ENCODE measurements at places on chromosomes 16 and 17.

GRCh38 chr17:38844261-38844757 is 9.2 kb downstream of the RPL23 start:
- no peak for DNase-seq

DNA sequence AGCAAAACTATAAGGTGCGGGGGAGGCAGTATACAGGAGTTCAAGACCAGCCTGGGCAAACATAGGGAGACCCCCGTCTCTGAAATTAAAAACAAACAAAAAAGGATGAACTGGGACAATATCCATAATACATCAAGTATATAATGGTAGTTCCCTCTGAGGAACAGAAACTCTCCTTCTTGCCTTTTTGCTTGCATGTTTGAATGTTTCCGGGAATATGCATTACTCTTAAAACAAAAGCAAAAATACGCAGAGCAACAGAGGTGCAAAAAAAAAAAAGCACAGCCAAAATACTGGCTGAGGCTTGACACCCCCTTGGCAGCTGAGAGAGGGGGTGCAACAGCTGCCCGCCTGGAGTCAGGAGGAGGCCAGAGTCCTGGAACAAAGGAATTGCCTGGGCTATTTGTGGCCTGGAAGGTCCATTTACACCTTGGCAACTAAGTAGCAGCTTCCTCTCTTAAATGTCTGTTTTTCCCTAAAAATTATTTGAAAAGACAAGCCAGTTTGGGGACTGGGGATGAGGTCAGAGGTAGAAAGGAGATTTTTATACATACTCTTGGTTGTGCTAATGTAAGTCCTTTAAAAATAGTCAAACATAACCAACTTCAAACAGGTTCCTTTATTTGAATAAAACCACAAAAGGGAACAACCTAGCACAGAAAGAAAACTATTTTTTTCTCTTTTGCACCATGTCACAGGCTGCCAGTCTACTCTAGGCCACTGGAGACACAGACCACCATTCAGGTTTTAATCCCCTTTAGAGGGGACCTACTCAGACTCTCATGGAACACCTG is 19.5 kb downstream of the USP7 start:
- DNase-seq, result no peak

DNA sequence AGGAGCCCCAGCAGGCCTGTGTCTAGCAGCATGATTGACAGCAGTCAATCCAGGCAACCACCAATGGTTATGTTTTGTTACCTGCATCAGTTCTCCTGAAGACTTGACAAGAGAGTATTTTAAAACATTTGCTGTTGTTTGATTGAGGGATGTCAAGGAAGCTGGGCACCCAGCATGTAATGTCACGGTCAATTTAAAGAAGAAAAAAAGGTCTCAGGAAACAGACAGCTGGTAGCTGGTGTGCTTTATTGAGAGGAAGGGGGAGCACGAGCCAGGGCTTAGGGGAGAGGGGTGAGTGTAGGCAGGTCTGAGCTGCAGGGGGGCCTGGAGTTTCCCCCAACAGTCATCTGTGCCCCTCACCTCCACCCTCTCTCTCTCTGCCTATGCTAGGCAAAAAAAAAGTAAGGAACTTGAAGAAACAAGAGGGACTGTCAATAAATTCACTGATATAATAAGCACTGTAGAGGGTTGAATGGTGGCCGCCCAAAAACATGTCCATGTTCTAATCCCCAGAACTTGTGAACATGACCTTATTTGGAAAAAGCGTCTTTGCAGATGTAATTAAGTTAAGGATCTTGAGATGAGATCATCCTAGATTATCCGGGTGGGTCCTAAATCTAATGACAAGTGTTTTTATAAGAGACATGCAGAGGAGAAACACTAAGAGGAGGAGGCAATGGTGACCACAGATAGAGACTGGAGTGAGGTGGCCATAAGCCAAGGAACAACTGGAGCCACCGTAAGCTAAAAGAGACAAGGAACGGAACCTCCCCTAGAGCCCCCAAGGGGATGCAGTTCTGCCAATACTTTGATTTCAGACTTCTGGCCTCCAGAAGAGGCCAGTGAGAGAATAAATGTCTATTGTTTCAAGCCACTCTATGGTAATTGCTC is 14.5 kb downstream of the TSPOAP1 start:
- no peak for DNase-seq

DNA sequence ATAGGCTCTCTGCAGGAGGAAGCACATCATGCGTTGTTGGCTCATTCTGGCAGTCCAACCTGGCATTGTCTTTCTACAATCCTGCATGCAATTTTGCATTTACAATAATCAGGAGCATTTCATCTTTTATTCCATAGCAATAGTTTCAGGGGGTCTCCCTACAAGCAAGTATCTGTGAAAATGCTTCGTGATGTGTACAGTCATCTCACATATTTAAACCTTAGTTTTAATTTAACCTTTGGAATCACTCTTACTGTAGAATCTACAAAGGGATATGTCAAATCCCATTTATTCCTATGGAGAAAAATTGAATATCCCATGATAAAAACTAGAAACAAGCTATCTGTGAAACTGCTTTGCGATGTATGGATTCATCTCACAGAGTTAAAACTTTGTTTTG is 112.0 kb upstream of the WSB1 start:
- DNase-seq, result no peak

DNA sequence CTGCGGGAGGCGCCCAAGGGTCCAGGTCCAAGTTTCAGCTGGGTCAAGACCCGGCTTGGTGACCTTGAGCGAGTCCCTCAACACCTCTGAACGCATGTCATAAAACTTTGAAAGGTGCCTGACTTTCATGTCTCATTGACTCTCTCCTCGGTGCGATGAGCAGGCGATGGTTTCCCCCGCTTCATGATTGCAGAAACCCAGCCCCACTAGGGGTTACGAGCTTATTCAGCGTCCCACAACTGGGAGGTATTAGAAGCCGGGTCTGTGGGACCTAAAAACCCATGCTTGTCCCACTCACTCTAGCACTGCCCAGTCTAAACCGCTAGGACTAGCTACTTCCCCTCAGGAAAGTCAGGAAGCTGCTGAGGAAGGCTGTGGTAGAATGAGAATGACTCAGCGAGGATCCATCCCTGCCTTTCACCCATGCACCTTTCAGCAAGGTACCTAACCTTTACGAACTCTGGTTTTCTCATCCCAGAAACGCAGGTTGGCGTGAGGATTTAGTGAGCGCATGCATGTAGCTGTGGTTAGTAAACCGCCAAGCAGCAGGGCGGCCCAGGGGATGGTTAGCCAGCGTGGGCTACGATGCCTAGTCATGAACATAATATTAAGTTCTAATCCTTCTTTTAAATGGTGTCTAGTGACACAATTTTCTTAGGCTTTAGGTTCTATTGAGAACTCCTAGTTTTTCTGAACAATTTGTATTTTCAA is 26.2 kb upstream of the RFFL start:
- DNase-seq, result no peak

DNA sequence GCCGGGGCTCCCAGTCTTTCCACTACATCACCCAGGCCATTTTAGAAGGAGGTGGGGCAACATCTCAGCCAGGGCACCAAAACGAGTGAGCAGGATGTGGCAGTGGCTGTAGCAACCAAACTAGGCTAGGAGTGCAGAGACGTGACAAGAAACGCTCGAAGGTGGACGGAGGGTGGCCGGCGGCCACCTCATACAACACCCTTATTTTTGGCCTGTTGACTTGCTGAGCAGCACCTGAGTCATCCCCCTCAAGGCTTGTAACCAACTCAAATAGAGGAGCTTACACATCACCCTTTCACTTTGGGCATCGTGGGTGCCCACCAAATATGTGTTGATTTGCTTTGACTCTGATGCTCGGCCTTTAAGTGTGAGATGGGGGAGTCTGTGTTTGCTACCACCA is 23.7 kb upstream of the SOX9 start:
- DNase-seq, result no peak

DNA sequence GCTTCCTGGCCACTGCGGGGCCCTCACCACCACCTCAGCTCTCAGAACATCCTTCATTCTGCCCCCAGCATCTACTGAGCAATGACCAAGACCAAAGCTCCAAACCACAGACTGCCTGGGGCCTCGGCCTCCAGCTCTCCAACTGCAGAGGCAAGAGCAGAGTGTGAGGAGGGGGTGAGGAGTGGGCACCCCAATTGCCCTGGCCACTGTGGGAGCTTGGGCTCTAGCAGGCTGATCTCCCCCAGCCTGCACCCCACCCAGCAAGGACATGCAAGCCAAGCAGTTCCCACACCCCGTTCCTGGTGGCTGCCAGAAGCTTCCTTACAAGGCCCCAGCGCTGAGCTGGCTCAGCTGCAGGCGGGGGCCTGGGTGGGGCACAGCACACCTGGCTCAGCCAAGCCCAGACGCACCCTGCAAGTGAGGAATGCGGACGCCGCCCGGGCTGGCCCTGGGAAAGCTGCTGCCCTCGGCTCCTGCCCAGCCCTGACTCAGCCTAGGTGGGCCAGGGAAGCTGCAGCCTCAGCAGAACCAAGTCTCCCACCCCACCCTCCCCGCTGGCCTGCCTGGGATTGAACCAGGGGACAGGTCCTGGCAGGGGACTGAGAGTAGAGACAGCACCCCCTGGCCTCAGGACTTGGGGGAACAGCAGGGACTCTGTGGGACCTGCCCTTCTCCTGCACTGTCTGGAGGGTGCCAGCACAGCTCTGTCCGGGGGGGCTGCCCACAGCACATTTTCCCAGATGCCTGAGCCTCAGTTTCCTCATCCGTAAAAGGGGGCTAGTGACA is 29.7 kb upstream of the KRT17 start:
- DNase-seq, result no peak

- DNase-seq, result no peak
These were observed 1.2 kb upstream of the NFATC3 start for GRCh38 chr16:68083861-68084503.

DNA sequence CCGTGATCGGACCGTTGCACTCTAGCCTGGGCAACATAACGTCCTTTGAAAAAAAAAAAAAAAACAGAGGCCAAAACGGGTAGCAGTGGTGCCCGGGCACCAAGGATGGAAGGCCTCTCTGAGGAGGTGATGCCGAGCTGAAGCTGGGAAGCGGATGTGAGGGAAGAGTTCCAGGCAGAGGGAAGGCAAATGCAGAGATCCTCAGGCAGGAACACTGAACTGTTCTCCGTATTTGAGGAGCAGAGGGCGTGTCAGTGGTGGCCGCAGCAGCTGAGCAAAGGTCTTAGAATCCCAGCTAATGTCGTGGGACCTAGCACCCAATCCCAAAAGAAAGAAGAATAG is 656 bp upstream of the KCTD13 start:
- DNase-seq, result no peak

- DNase-seq, result peak; percentile 35
These were observed 1.4 kb upstream of the KANSL1 start for GRCh38 chr17:46194393-46195216.

GRCh38 chr16:68237243-68238028 is 1.5 kb upstream of the ESRP2 start:
- peak; percentile 83 for DNase-seq

- DNase-seq, result no peak
These were observed 23.7 kb downstream of the ZCCHC14 start for GRCh38 chr16:87469169-87469568.

DNA sequence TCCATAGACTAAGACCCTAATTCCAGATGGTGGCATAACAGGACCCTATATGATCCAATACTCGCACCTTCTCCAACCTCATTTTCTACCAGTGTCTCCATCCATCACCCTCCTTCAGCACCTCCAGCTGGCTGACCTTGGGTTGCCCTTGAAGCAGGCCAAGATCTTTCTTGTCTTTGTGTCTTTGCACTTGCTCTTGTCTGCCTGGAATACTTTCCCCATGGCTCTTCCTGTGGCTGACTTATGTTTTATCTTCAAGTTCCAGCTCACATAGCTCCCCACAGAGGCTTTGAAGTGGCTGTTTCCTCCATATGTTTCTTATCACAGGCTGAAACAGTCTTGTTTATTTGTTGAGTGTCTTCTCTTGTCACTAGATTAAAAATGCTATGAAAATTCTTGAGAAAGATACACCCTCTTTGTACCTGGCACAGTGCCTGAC is 29.6 kb upstream of the MMD start:
- DNase-seq, result no peak

DNA sequence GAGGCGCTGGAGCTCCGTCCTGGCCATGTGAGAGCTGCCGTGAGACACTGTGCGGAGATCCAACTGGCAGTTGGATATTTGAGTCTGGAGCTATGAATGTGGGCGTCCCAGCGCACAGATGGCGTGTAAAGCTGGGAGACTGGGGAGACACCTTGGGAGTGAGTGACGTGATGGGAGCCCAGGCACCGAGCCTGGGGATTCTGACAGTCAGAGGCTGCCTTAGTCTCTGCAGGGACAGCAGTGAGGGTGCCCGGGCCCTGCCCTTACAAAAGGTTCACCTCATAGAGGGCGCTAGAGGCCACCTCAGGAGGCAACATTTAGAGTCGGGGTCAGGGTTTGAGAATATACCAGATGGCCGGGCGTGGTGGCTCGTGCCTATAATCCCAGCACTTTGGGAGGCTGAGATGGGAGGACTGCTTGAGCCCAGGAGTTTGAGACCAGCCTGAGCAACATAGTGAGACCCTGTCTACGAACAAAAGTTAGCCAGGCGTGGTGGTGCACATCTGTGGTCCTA is 194.1 kb upstream of the GSE1 start:
- no peak for DNase-seq

GRCh38 chr17:50640686-50641351 is 6.1 kb downstream of the ABCC3 start:
- DNase-seq, result no peak

GRCh38 chr16:81448154-81449131 is 3.8 kb downstream of the CMIP start:
- DNase-seq, result no peak

- DNase-seq, result no peak
These were observed 45.8 kb downstream of the RPA1 start for GRCh38 chr17:1875597-1875996.

DNA sequence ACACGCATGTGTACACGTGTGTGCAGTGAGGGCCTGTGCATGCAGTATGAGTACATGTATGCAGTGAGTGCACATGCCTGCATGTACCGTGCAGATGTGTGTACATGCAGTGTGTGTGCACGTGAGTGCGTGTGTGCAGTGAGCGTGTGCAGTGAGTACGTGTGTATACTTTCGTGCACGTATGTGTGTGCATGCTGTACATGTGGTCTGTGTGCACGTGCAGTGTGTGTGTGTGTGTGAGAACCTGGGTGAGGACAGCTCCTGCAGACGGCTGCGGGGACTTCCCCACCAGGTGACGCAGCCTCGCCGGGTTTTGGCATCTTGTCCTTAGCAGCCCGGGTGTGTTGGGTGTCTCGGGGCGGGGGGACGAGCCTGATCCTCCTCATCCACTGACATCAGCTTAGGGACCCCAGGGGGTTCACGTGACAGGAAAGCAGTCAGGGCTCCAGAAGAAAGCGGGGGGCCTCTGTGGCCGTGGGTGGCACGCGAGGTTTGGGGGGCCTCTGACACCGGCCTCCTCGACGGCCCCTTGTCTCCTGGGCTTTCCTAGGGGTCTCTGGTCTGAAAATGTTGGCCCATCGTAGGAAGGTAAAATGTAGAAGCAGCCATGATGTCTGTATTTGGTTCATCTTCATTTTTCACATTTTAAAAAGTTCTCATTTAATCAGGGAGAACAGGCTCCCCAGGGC is 119.6 kb upstream of the ZNF750 start:
- DNase-seq, result no peak

Data from forelimb muscle (tissue), 1 donor.